ENCODE measurements at places on chromosomes 2 and 18.
A peak's percentile ranks its signal among the peaks of the same experiment; 100 is the strongest.

GRCh38 chr2:7736646-7737305 lies 819.6 kb downstream of the RNF144A start:
- no peak for DNase-seq

GRCh38 chr2:232406556-232407310 lies at the start of gene ALPG:
Gene ALPG (plus strand): TSS chr2:232406844. CDS start chr2:232406895, 51 bp downstream.
- DNase-seq, result no peak

DNA sequence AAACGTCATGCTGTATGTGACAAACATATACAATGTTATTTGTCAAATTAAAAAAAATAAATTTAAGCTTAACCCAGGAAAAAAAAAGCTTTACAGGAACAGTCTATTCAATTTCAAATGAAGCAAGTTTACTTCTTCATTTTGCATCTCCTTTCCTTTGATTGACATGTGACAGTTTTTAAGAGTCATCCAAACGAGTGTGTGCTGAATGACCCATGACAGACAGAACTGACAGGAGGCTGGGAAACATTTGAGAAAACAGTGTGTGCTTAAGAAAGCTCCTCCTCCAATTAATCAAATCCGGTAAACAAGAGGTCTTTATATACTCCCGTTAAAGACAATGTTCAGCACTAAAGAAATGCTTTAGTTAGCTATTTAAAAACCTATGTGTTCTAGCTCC lies 177.7 kb downstream of the SRBD1 start:
- DNase-seq, result no peak

DNA sequence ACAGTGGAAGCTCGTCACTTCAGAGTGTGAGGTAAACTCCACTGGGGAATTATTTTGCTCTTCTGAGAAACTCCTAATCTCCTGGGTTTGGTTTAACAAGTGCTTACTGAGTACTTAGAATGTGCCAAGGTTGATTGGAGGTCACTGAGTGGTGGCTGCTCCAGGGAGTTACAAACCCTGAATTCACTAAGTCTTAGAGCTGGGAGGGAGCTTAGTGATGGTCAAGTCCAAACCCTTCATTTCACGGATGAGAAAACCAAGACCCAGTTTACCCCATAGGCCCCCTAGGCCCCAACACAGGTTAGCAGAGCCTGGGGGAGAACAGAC lies 52.0 kb downstream of the SLC4A5 start:
- DNase-seq, result no peak

DNA sequence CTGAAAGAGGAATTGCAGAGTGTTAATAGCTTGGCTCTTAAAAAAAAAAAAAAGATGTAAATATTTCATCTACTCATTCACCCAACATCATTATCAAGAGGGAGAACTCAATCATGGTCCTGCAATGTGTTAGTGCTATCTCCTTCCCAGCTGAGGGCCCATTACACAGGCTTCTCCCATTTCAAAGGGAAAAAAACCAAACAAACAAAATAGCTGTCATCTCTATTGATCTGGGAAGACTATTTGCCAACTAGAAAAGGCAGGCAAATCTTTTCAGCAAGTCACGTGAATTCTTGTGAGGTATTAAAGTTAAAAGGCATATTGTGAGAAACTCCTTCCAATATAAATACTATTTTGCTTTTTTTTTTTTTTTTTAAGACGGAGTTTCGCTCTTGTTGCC lies 194.3 kb downstream of the MYO1B start:
- DNase-seq, result no peak

GRCh38 chr2:131367352-131367751 lies 3.4 kb upstream of the RAB6D start:
- DNase-seq, result no peak

DNA sequence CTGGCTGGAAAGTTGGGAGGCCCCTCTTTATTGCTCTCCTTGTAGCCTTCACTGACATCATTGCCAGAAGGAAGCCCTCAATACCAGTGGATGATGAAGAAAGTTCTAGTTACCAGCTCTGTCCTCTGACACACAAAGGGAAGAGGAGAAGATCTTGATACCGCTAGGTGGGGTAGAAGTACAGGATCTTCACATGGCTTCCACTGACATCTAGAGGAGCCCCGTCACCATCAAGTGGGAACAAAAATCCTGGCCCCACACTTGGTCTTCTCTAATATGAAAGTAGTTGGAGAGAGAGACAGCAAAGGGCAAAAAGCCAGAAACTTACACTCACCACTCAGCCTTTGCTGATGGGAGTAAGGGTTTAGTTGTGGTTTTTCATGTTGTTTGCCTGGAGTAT lies 12.4 kb downstream of the XIRP2 start:
- no peak for DNase-seq

DNA sequence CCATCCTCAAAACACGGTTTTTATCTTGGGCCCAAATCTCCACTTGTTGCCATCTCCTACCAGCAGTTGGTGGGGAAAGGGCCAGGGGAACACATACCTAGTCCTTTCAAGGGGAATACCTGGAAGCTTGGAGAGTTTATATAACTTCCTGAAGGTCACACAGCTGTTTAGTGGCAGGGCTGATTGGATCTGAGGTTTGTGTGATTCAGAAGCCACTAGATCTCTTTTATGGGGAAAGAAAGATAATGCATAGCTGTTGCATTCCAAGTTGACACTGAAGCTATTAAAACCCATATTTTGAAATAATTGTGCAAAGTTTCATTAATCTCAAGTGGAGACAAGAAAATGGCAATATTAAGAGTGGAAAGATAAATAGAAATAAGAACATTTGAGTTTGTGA lies 134.2 kb downstream of the PLCL1 start:
- DNase-seq, result no peak

DNA sequence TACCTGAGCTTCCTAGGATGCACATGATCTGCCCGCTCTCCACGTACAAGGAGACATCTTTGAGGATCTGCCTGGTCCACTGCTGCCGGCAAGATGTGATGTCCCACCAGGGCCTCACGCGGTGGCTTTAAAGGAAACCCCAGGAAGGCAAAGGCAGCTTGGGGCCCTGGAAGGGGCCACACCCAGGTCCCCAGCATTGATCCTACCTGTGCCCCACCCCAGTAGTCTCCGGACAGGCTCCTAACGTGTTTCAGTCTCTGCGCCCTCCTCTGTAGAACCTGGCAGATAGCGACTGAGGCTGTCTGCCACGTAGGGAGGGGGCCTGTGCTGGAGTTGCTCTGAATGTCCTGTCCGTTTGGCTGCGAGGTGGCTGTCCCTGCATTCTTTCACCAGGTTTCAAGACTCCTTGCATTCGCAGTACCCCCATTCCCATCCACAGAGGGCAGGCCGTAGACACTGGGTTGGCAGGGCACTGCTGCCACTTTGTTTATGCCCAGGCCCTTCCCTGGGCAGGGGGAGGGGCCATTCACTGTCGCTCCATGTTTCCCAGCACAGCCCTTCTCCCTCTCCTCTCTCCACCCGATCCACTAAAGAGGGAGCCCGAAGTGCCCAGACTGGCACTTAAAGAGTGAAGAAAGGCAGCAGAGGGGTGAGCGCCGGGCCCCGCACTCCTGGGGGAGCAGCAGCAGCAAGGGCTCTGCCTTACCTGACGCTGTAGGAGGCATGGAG lies 644 bp downstream of the ABCG5 start:
- no peak for DNase-seq

GRCh38 chr18:49141491-49141890 lies 190.7 kb upstream of the SMAD7 start:
- no peak for DNase-seq

GRCh38 chr2:40851661-40852060 lies 399.8 kb upstream of the SLC8A1 start:
- DNase-seq, result no peak

DNA sequence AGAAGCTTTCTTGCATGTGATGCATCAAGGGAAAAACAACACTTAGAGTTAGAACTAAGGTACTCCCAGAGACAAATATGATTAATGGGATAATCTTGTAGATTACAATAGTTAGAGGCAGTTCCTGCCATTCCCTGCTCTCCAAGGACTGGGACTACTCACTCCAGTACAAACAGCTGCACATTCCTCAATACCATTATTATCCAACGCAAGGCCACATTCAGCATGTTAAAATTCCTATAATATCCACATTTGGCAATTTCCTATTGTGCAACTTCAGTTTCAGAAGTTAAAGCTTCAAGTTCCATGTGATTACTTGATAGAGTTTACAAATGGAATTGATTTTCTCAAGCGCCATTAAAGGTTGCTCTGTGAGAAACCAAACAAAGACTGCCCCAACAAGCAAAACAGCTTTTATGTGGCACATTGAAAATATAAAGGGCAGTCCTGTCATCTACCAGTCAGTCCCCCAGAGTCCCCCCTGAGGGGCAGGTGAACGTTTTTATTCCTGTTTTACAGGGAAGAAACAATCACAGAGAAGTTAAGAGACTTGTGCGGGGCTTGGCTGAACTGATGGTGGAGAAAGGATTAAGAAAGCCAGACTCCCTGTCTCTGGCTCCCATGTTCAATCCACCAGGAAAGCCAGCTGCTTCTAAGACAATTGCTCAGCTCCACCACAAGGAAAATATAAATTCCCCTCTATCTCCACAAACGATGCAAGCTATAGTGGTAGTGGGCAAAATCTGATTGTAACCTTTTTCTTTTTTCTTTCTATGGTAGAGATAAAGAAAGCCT lies 72.6 kb downstream of the TXNL1 start:
- DNase-seq, result no peak

- peak; percentile 69 for DNase-seq
Measured at GRCh38 chr18:59918320-59918755, 18.5 kb downstream of the PMAIP1 start.

DNA sequence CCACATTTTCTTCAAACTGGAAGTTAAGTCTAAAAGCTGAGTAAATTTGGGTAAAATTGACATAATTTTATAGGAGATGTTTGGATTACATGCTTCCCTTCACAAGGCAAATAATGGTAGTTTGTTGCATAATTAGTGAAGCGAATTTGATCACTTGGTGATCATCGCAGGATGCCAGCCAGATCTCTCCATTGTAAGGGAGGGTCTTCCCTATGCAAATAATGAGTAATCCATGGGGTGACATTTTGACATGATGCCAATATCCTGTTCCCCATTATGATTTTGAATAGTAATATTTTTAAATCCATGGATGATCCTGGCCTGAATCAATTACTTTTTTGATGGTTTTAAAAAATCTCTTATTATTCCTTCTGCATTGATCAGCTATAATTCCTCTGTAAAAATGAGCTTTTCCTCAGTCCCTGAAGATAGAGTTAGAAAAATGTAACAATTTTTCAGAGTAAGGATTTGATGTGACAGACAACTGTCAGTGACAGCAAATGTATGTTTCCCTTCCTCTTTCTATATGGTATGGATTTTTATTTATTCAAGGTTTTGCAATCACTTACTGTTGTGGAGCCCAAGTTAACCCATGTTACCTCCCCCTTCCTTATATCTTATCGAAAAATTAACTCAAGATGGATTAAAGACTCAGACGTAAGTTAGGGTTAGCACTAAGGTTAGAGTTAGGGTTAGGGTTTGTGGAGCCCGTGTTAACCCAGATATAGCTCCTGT lies 21.4 kb downstream of the CCL20 start:
- no peak for DNase-seq

- DNase-seq, result no peak
Measured at GRCh38 chr2:38178556-38179419, 102.8 kb upstream of the CYP1B1 start.

DNA sequence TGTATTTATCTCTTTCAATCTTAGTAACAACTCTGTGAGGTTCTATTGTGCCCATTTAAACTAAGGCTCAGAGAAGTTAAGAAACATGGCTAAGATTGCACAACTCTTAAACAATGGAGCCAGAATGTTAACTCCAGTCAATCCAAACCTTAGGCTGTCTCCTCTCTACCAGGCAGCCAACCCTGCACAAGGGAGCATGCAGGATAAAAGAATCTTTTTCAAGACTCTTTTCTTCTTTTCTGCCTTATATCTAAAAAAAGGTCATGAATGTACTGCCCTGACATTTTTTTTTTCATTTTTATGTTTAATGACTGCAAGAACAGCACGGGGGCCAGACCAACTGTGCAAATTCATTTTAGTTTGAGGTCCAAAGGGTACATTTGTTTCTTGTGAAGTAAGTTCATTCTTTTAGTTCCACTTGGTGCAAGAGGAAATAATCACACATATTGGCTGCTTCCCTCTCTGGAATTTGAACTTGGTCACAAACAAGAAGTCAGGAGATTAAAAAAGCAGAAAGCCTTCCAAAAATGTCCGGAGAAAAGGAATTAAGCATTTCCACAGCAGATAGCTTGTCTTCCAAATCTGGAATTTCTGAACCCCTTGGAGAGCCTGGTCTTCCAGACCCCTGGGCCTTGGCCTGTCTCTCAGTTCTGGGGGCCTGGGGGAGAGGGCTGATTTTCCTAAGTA lies 96.0 kb upstream of the RIOK3 start:
- DNase-seq, result no peak

DNA sequence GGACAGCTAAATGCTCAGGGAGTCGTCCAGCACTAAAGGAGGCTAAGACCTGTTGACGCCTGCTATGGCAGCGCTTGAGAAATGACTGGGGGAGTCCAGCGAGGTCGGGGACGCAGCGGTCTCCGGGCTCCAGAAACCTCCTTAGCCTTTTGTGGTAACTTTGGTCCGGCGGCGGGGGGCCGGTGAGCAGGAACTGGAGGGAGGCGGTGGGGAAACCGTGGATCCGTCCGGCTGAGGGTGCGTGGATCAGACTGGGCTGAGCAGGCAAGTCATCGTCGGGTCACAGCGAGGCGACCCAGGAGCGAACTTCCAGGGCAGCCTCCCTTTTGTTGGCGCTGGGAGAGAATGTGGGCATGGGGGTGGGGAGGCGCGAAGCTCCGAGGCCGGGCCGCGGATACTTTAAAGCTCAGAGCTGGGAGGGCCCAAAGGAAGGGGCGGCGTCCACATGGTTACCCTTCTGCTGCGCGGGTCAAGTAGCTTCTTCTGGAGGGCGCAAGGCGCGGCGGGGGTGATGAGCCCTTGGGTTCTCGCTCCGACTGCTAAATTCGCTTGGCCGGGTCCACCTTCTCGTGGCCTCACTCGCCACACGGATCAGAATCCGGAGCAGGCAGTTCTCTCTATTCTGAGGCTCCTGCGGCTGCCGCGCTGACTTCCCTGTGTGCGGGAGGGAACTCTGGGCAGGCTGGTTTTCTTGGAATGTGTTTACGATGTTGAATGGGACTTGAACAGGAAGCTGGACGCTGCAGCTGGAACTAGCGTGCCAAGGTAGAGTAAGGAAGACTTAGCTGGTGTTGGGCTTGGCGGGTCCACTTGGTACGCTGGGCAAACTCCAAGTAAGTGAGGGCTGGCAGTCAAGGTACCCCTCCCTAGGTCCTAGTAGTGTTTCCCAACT lies 920 bp downstream of the GULP1 start:
- peak; percentile 55 for DNase-seq

GRCh38 chr18:24432618-24433017 lies 6.1 kb downstream of the IMPACT start:
- no peak for DNase-seq

GRCh38 chr18:48913201-48913600 lies 37.6 kb downstream of the SMAD7 start:
- DNase-seq, result no peak

GRCh38 chr2:182321096-182321495 lies 105.7 kb downstream of the PDE1A start:
- DNase-seq, result no peak

GRCh38 chr2:102070058-102070642 lies 72.4 kb upstream of the IL1R1 start:
- no peak for DNase-seq

DNA sequence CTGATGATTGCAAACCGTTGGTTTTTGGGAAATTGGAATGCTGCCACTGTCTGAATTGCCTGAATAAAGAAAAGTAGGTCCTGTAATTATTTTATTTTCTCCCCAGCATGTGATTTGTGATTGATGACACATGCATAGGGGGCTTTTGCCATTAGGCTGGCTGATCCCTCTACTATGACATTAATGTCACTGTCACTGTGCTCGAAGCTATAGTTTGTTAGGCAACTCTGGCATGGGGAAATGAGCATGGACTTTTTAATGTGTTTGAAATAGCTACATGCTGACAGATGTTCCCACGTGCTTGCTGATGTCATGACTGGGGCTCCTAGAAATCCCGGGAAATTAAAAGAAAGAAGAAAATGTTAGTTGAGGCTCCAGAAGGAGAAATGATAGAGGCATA lies 99.1 kb downstream of the HRH4 start:
- no peak for DNase-seq
